ENCODE measurements at places on chromosomes 4 and X.

DNA sequence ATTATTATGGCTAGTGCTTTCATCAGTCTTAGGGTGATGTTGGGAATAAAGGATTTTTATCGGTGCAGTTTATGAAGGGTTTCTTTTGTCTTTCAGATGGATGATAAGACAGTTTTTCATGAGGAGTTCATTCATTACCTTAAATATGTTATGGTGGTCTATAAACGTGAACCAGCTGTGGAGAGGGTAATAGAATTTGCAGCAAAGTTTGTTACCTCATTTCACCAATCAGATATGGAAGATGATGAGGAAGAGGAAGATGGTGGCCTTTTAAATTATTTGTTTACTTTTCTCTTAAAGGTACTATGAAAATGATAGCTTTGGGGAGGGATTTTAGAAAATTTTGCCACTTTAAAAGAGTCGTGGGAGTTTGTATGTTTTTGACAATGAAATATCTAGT lies 1.3 kb downstream of the NCAPG start:
- DNase-seq, result no peak

DNA sequence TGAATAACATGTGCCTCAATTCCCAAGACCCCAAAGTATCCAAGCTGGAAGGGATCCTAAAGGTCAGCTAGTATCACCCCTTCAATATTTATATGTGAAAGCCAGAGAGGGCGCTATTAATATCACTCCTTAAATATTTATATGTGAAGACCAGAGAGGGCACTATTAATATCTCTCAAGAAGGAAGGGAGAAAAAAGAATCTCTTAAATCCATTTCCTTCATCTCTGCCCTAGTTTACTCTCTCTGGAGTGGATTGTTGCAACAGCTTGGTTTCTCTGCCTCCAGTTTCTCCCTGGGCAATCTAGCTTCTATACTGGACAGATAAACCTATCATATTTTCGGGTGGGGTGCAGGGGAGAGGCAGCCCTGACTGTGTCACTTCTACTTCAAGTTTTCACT lies 31.6 kb upstream of the MSN start:
- DNase-seq, result no peak

DNA sequence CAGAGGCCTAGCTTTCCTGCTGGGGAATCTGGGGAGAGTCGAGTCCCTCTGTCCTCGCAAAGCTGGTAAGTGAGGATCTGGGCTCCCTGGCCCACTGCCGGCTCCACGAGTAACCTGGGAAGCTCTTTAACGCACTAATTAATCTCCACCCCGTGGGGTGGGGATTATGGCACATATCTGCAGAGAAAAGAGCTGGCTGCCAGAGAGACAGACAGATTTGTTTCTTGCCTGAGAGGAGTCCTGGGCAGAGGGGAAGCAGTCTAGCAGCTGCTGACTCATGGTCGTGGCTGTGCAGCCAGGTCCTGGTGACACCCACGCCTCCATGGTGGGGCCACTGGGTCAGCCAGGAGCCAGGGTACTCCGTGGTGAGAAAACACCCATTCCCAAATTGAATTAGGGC lies 14.0 kb downstream of the SORCS2 start:
- DNase-seq, result no peak

GRCh38 chr4:83962492-83962891 lies 426.6 kb downstream of the GPAT3 start:
- no peak for DNase-seq

- peak; percentile 47 for DNase-seq
These were observed 7.8 kb upstream of the HPSE start for GRCh38 chr4:83342476-83342875.

DNA sequence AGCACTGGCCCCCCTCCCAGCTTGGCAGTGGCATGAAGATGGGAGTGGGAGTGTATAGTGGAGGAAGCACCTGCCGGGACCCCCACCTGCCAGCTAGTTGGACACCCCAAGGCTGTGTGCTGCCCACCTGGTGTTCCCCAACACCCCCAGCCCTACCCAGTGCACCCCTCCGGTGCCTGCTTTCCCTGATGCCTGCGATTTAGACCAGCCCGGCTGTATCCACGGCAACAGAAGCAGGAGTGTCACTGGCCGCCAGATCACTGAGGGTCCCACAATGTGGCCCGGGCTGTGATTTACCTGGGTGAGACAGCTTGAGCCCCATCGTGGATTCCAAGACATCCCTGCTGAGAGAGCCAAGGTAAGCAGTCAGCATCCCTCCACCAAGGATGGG lies 533 bp downstream of the GPR173 start:
- no peak for DNase-seq

DNA sequence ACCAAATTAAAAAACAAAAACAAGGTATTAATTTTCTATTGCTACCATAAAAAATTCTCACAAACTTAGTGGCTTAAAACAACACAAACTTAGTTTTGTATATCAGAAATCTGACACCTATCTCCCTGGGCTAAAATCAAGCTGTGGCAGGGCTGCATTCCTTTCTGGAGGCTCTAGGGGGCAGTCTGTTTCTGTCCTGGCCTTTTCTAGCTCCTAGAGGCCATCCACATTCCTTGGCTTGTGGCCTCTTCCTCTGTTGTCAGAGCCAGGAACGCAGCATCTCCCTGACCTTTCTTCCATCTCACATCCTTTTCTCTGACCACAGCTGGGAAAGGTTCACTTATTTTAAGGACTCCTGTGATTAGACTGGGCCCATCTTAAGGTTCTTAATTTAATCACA lies 38.9 kb upstream of the TLR2 start:
- no peak for DNase-seq

DNA sequence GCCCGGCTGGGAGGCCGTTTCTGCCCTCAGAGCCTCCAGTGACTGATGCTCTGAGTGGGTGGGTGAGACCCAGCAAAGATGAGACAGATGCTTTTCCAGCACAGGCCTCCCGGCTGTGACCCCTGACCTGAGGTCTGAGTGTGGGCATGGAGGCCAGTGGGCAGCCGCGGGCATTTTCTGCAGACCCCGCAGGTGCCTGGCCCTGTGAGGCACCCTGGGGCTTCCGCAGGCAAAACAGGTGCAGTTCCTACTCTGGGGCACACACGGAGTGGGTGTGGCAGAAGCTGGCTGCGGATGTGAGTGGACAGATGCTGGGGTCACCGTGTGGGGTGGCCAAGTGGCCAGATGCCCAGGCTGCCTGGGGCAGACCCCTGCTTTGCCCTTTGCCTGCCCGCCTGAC lies 14.8 kb downstream of the HTRA3 start:
- DNase-seq, result no peak

- DNase-seq, result no peak
These were observed 141.4 kb downstream of the TLL1 start for GRCh38 chr4:166014411-166014810.
